ENCODE measurements at places on chromosomes 2 and 18. TPM values are rescaled to one million over a fixed set of nuclear protein-coding genes. Genes with fewer than 3 reads are reported as not detected.

GRCh38 chr2:104793966-104794365 is 59.9 kb upstream of the POU3F3 start:
- no peak for DNase-seq

Gene TTC21B
- total RNA-seq = 24.2 TPM

Gene MARCHF4
- total RNA-seq = 6.9 TPM

GRCh38 chr2:237517990-237518389 is 30.9 kb downstream of the MLPH start:
- DNase-seq = no peak

Gene SALL3
- not detected for total RNA-seq

- DNase-seq = peak; percentile 99
These were observed 170.1 kb downstream of the ASB1 start for GRCh38 chr2:238596571-238597551.

- no peak for DNase-seq
These were observed 19.1 kb upstream of the TRIB2 start for GRCh38 chr2:12697617-12698016.

GRCh38 chr2:100075532-100075931 is 66.9 kb downstream of the AFF3 start:
- DNase-seq = no peak

DNA sequence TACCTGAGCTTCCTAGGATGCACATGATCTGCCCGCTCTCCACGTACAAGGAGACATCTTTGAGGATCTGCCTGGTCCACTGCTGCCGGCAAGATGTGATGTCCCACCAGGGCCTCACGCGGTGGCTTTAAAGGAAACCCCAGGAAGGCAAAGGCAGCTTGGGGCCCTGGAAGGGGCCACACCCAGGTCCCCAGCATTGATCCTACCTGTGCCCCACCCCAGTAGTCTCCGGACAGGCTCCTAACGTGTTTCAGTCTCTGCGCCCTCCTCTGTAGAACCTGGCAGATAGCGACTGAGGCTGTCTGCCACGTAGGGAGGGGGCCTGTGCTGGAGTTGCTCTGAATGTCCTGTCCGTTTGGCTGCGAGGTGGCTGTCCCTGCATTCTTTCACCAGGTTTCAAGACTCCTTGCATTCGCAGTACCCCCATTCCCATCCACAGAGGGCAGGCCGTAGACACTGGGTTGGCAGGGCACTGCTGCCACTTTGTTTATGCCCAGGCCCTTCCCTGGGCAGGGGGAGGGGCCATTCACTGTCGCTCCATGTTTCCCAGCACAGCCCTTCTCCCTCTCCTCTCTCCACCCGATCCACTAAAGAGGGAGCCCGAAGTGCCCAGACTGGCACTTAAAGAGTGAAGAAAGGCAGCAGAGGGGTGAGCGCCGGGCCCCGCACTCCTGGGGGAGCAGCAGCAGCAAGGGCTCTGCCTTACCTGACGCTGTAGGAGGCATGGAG is 644 bp downstream of the ABCG5 start:
- no peak for DNase-seq

GRCh38 chr2:199693861-199694260 is 157.1 kb downstream of the FTCDNL1 start:
- no peak for DNase-seq

Gene CFC1
- not detected for total RNA-seq

DNA sequence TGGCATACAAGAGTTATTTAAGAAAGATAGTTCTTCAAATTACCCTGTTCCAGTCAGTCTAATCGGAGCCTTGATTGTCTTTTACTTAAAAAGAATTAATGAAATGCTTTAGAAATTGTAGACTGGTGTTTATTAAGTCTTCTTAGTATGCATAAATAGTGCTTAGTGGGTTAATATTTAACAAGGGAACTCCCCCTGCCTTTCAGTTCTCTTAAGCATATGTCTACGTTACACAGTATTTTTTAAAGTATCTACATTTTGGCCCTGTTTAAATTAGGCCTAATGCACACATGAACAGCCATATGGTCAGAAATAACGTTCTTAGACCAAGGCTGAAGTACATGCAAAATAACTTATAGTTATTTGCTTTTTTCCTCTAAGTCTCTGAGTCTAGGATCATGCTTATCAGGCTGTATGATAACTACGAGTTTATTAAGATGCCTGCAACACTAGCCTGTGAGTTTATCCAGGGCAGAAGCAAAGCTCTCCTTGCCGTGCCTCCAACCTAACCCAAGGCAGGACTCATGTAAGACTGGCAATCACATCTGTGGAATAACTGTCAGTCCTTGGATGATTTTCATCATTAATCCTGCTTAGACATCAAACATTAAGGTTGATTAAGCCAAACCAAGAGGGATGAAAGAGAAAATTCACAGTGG is 6.7 kb downstream of the BCL2 start:
- no peak for DNase-seq

GRCh38 chr2:214019229-214019972 is 391.5 kb upstream of the VWC2L start:
- peak; percentile 98 for DNase-seq

GRCh38 chr2:122528061-122528460 is 772.6 kb downstream of the TSN start:
- DNase-seq = no peak

Gene TMEM200C
- not detected for total RNA-seq

Gene OTX1
- total RNA-seq = 0.41 TPM

Gene RMDN2
- total RNA-seq = 11.3 TPM

- no peak for DNase-seq
These were observed 183.9 kb downstream of the NCK2 start for GRCh38 chr2:105928563-105928962.

GRCh38 chr18:48821251-48821590 is 129.5 kb downstream of the SMAD7 start:
- DNase-seq = no peak

GRCh38 chr2:26720322-26721114 is 28.0 kb downstream of the KCNK3 start:
- DNase-seq = peak; percentile 73

- DNase-seq = no peak
These were observed 76.7 kb downstream of the DTNB start for GRCh38 chr2:25596516-25597244.

DNA sequence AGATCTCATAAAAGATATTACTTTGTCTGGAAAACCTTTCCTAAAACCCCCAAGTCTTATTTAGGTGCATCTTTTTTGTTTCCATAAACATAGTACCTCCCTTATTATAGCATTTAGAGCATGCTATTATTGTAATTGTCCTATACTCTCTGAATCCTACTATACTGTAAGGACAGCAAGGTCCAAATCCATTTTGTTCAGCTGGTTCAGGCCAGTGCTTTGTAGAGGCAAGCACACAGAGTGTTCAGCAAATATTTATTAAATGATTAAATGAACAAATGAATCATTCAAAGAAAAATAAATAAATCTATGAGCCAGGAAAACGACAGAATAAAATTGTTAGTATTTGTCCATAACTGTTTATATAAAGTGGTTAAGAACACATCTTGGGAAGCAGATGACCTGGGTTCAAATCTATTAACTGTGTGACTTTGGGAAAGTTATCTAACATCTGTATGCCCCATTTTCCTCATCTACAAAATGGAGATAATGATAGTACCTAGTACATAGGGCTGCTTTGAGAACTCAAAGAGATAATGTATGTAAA is 86.0 kb downstream of the COL3A1 start:
- no peak for DNase-seq

Gene CNGA3
- total RNA-seq = not detected

- no peak for DNase-seq
These were observed 207.4 kb downstream of the TCF4 start for GRCh38 chr18:55380589-55380988.

DNA sequence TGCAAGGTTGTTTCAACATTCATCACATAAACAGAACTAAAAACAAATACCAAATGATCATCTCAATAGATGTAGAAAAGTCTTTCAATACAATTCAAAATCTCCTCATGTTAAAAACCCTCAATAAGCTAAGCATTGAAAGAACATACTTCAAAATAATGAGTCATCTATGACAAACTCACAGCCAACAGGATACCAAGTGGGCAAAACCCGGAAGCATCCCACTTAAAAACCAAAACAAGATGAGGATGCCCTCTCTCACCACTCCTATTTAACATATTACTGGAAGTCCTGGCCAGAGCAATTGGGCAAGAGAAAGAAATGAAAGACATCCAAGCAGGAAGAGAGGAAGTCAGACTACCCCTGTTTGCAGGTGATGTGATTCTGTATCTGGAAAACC is 992.2 kb upstream of the PIK3C3 start:
- peak; percentile 57 for DNase-seq

DNA sequence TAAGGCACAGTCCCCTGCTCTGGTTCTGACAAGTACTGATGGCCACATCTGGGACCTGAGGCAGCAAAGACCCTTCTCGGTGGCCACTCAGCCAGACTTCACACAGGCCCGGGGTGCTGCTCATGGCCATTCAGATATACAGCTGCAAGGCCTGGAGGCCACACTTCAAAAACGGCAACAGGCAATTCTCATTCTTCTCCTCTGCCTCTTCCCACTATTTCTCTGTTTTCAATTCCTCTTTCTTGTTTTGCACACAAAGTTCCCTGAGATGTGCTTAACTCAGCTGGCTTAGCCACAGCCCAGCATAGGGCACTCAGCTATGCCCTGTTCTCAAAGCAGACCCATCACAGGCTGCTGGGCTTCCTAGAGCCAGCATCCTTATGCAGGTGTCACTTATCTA is 29.9 kb downstream of the PTPN18 start:
- no peak for DNase-seq

- DNase-seq = no peak
These were observed 146.7 kb downstream of the MBP start for GRCh38 chr18:76985951-76986236.

DNA sequence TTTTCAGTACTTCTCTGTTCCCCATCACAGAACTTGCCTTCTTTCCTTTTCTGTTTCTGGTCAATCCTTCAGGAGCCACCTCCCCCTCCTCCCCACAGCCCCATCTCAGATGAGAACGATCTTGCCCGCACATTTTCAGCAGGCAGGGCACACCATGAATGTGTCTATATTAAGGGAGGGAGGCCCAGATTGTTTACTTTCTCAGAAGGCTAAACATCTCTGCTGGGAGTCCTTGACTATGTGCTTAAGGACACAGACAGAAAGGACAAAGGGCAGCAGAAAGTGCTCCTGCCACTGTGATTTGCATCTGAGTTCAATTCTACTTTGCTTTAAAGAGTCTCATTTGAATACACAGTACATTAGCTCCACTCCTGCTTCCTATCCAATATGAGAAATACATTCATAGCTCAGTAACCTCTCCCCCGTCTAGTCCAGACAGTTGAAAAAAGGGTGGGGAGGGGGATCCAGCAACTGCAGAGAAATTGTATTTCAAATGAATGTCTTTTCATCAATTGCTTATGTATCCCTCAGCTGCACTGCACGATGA is 175.0 kb upstream of the PARD3B start:
- DNase-seq = no peak

- DNase-seq = no peak
These were observed 234.3 kb downstream of the ETAA1 start for GRCh38 chr2:67631483-67631882.

Gene TMEM37
- 0.12 TPM for total RNA-seq

GRCh38 chr2:34997779-34998178 is 1357.8 kb upstream of the CRIM1 start:
- no peak for DNase-seq

- no peak for DNase-seq
These were observed 156.2 kb upstream of the DNMT3A start for GRCh38 chr2:25497918-25498407.

DNA sequence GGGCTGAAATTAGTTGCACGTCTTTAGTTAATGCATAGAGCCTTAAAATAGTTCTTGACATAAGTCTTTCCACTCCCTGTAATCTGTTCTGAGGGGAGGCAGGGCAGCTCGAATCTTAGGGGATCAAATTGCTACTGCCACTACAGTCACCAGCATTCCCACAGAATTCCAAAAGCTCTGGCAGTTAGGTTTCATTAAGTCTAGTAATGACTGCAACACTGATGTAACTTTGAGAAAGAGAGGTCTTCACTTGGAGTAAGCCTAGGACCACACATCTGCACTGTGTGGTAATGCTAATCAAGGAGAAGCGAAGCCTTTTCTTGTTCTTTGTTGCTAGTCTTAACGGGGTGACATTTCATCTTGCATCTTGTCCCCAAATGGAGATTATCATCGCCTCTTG is 19.3 kb upstream of the NCK2 start:
- no peak for DNase-seq

DNA sequence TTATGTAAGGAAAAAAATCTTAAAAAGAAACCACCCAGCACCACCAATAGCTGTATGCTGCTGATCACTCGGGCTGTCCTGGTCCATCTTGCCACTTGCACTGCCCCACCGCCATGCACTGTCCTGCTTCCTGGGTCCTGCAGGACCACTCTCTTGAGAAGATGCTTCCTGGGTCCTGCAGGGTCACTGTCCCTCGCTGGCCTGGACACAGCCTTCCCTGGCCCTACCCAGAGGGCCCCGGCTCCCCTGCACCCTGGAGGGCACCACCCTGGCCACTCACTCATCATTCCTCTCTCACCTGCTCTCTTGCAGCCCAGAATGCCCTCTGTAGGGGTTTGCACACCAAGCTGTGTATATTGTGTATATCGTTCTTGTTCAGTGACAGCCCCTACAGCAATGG is 2.4 kb upstream of the OTOS start:
- DNase-seq = no peak

GRCh38 chr18:35577045-35577848 is 4.3 kb upstream of the GALNT1 start:
- no peak for DNase-seq

Gene VAMP5
- 51.0 TPM for total RNA-seq

GRCh38 chr2:147500819-147501395 is 343.9 kb upstream of the ACVR2A start:
- no peak for DNase-seq

DNA sequence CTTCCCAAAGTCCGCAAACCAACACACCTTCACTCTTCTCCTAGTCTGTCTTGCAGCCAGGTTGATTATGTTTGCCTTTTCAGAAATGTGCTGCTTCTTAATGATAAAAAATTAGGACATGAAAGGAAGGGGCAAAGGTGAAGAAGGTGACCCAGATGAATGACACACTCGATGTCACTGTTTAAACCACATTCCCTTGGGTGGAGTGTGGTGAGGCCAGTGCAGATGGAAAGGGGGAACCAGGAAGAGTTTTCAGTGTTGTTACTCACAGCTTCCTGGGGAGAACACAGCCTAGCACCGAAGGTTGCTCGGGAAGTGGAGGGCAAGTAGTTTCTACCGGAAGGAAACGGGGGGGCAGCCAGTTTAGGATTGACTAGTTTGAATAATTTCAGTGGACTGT is 57.2 kb upstream of the BOD1L2 start:
- no peak for DNase-seq

Gene GKN1
- not detected for total RNA-seq

DNA sequence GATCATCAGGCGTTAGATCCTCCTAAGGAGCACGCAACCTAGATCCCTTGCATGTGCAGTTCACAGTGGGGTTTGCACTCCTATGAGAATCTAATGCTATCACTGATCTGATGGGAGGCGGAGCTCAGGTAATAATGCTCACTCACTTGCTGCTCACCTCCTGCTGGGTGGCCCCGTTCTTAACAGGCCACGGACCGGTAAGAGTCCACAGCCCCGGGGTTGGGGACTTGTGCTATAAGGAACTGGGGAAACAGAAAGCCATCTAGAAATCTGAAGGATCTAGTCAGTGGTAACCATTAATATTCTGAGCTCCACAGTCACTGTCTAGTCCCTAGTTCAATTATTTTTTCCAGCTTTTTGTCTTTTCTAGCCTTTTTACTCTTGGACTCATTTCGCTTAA is 44.7 kb upstream of the GAREM2 start:
- no peak for DNase-seq
